Left ventricle myocardium inferior (tissue), 1 donor: ENCODE measurements at places on chromosomes 2 and 18. TPM values are rescaled to one million over a fixed set of nuclear protein-coding genes. Genes with fewer than 3 reads are reported as not detected.

- DNase-seq, result no peak
Observed at GRCh38 chr2:136210455-136210805, 92.5 kb upstream of the CXCR4 start.

DNA sequence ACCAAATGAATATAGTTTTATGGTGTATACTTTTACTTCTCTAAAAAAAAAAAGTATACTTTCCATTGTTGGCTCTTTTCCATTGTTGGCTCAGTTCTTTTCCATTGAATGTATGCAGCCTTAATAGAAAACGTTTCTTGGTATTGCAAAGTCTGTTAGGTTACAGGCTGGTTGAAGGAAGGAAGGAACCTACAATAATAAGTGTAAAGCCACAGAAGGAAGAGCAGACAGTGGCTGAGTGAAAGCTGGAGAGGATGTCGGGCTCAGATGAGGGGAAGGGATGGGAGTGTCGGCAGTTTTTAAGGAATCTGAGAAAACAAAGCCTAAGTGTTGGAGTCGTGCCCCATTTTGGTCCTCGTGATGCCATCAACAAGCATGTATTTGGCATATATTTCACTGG lies 6.8 kb downstream of the COPS8 start:
- no peak for DNase-seq

- no peak for DNase-seq
Observed at GRCh38 chr2:129554373-129554772, 425.1 kb upstream of the RAB6C start.

Gene AGFG1
- 50.4 TPM for total RNA-seq

Gene PAIP2B
- total RNA-seq, result 76.6 TPM

- peak; percentile 67 for DNase-seq
Observed at GRCh38 chr2:240143801-240144648, 3.6 kb upstream of the OTOS start.

GRCh38 chr2:120347396-120348060 lies 1.6 kb downstream of the INHBB start:
- no peak for DNase-seq

DNA sequence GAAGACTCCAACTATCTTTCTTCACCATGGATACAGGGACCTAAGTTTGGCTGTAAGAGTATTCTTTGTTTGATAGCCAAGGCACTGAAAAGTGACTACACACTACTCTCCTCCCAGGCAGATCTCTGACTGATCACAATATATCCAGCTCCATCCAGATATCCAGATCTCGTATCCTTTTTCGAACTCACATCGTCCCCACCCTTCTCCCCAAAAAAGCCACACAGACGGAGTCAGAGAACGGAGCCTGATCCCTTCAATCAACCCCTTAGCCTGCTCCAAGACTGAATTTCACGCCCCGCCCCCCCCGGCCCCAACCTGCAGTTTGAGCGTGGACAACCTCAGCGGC lies 533 bp downstream of the DHX57 start:
- no peak for DNase-seq

- no peak for DNase-seq
Observed at GRCh38 chr2:106919012-106919411, 33.0 kb upstream of the ST6GAL2 start.

GRCh38 chr2:29072971-29073725 lies 1.2 kb downstream of the PCARE start:
- no peak for DNase-seq

DNA sequence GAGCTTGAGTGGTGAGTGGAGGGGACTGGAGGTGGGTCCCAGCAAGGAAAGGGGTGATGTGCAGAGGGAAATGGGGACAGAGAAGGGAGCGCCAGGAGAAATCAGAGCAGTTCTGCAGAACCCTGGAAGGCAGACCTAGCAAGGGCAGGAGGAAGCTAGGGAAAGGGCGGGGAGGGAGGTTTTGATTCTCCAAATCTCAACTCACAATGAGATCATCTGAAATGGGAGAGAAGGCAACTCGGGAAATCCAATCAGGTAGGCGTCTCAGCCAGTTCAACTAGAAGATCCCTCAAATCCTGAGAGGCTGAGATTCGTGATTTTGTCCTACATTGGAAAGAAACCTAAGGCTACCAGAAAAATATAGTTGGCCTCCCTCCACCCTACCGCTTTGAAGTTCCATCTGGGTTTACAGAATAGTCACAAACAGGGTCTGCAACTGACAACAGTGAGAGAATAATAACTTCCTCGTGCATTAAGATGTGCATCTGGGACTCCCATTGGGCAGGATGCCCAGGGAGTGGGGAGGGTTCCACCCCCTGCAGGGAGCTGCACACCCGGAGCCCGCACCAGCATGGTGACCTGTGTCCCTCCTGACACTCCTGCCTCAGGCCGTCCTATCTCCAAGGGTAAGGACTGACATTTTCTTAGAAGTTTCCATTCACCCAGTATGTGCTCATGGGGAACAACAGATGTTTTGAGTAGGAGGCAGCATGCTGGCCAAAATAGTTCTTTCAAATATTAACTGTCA lies 113.3 kb upstream of the ODC1 start:
- no peak for DNase-seq

DNA sequence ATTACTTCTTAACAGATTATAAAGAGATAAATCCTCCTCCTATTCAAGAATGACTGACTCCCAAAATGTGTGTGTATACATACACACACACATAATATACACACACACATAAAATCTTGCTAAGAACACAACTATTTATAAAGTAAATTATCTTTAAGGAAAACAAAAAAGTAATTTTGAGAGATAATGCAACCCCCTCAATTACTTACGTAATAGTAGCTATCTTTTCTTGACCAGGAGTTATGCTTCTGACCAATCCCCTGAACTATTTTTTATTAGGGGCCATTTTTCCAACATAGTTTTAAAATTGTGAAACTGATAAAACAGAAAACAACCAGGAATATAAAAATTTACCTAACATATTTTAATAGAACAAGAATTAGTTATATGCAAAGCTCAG lies 113.0 kb upstream of the CHRNA1 start:
- no peak for DNase-seq
